ENCODE measurements at places on chromosomes 5 and 9. TPM values are rescaled to one million over a fixed set of nuclear protein-coding genes. Genes with fewer than 3 reads are reported as not detected.

The SPATA9 gene
- total RNA-seq, result not detected

The HTR1A gene
- total RNA-seq, result not detected

The CCDC192 gene
- not detected for total RNA-seq

The LECT2 gene
- not detected for total RNA-seq

GRCh38 chr9:90830977-90831376, 29.4 kb downstream of the SYK start:
- no peak overlapping the region for H3K4me3 ChIP-seq
- H3K27me3 ChIP-seq, result no peaks in the 10 kb centered on the region

DNA sequence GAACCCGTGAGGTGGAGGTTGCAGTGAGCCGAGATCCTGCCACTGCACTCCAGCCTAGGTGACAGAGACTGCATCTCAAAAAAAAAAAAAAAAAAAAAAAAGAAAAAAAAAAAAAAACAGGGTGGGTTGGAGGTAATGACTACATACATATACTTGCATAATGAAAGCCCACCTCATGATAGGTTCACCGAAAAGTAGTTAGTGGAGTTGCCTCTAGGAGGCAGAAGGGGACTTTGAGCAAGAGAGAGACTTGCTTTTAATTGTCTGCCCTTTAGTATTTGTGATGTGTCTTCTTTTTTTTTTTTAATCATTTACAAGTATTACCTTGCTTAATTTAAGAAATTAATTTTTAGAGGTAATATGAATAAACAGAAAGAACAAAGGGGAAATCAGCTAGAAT, 99.8 kb downstream of the PPARGC1B start:
- H3K27me3 ChIP-seq, result no peaks in the 10 kb centered on the region
- no peak overlapping the region for H3K27ac ChIP-seq
- no peaks in the 10 kb centered on the region for H3K4me1 ChIP-seq
- no peaks in the 10 kb centered on the region for H3K36me3 ChIP-seq
- H3K4me3 ChIP-seq, result no peak overlapping the region
- no peak for DNase-seq

DNA sequence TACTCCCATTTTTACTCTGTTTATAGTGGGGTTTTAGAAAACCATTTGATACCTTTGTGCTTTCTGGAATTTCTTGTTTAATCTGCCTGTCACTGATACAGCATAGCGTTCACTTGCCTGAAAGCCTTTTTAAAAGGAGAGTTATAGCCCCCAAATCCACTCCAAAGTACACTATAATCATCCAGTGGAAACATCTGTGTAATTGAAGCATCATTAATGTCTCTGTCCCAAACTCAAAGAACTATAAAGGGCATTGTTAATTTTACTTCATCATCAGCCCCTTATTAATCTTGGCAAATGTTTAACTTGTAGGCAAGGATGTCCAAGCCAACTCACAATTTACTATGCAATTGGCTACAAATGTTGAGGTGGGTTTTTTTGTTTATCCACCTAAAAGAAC, 64.3 kb downstream of the TMEM252 start:
- no peak for DNase-seq
- H3K4me1 ChIP-seq, result no peaks in the 10 kb centered on the region
- H3K4me3 ChIP-seq, result no peak overlapping the region
- no peak overlapping the region for H3K27ac ChIP-seq
- H3K36me3 ChIP-seq, result no peaks in the 10 kb centered on the region

DNA sequence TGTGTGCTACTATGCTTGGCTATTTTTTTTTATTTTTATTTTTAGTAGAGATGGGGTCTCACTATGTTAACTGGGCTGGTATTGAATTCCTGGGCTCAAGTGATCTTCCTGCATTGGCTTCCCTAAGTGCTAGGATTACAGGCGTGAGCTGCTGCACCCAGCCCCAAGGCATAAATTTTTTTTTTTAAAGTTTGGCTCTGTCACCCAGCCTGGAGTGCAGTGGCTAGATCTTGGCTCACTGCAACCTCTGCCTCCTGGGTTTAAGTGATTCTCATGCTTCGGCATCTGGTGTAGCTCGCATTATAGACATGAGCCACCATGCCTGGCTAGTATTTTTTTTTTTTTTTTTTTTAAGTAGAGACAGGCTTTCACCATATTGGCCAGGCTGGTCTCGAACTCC, 70.3 kb downstream of the RAB24 start:
- no peak for DNase-seq
- peaks cover 31% of the 10 kb centered on the region for H3K36me3 ChIP-seq
- no peak overlapping the region for H3K27ac ChIP-seq
- no peak overlapping the region for H3K4me3 ChIP-seq
- no peaks in the 10 kb centered on the region for H3K27me3 ChIP-seq

DNA sequence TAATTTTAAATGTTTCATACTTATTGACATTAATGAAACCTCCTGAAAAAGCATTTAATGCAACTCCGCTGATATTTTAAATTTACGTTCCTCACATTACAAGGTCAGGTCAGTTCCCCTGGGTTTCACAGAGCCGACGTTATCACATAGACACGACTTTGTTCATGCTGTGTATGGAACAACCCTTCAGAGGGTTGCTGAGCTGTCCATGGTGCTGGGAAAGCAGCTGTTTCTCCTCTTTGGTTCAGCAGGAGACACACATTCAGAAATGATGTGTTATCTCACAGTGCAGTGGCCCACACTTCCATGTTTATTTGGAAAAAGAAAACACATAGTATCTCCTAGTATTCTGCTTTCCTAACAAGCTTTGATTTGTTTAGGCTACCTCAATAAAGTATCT, 53.5 kb downstream of the PPP2R2B start:
- H3K4me3 ChIP-seq, result no peak overlapping the region
- no peaks in the 10 kb centered on the region for H3K27me3 ChIP-seq
- no peak overlapping the region for H3K27ac ChIP-seq
- DNase-seq, result no peak

Measured in upper lobe of left lung (tissue), 6 donors.